ENCODE measurements at places on chromosomes 12 and 14. TPM values are rescaled to one million over a fixed set of nuclear protein-coding genes. Genes with fewer than 3 reads are reported as not detected.

DNA sequence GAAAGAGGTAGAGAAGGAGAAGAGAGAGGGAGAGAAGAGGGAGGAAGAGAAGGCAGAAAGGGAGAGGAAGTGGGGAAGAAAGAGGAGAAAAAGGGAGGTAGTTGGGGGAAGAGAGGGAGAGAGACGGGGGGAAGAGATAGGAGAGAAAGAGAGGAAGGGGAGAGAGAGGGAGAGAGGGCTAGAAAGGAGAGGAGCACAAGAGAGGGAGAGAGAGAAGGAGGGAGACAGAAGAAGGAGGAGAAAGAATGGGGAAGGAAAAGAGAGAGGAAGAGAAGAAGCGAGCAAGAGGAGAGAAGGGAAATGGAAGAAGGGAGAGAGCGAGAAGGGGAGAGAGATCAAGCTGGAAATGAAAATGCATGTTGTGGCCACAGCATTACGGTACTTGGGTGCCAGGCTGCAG is 1368.4 kb upstream of the TMEM132C start:
- ATAC-seq, result no peak

- peak; percentile 27 for ATAC-seq
Measured at GRCh38 chr12:108839018-108839889, 18.1 kb downstream of the SSH1 start.

DNA sequence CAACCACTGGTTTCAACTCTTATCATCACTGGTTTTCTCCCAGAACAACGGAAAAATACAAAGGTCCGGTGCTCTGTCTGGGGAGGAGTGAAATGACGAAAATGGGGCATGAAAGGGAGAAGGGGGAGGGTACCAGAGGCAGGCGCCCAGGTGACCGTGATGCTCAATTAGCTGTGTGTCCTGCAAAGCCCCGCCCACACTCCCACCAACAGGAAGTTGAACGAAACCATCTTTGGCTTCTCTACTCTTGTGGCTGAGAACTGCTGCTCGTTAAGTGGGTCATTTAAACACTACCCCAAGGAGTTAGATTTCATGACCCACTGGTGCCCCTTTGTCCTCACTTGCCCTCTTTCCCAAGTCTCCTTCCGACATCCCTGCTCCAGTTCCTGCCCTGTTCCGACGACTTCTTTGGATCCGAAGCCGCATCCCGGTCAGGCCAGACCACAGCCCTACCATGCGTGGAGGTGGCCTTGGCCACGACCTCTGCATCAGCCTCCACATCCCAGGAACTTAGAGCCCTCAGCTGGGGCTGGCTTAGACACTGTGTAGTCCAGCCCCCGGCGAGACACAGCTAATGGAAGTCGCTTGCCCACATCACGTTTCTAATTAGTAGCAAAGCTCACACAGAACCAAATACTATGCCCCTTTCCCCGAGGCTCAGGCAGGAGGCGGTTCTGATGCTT is 11.4 kb upstream of the LRTM2 start:
- no peak for ATAC-seq

The MSI1 gene
- total RNA-seq, result 1.3 TPM
